ENCODE measurements at places on chromosomes 7 and 10.

- no peak for DNase-seq
Measured at GRCh38 chr10:52486840-52487611, 172.9 kb downstream of the DKK1 start.

DNA sequence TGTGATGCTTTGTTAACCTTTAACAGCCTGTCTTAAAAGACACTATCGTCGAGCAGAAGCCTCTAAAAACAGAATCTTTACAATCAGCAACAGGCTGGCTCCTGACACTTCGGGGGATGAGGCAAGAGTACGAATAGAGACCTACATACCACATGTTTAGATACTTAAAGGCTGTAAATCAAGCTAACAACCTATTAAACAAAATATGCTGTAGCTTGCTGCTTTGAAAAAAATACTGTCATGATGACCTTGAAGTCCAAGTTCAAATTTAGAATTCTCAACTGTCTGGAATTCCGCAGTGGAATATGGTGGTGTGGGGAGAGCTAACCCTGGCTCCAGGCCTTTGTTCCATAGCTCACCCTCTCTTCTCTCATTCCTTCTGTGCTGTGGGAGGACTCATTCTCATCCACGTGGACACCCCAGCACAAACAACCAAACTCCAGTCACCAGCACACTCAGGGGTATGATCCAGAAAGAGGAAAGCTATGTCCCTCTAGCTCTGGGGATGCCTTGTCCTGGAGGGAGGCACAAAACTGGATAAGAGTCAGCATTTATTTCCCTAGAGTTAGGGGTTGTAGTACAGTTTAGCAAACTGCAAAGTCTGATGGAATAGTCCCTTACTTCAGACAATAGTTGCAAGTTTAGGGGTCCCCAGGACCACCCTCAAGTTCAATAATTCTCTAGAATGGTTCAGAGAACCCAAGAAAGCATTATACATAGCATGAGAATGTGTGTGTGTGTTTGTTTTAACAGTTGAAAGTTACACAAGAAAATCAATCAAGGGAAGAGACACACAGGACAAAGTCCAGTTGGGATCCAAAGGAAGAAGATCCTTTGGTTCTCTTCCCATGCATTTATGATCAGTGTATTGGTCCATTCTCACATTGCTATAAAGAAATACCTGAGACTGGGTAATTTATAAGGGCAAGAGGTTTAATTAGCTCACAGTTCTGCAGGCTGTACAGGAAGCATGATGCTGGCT, 196.1 kb upstream of the SVIL start:
- no peak for DNase-seq

GRCh38 chr10:3363311-3364045, 190.9 kb upstream of the PITRM1 start:
- DNase-seq, result no peak

DNA sequence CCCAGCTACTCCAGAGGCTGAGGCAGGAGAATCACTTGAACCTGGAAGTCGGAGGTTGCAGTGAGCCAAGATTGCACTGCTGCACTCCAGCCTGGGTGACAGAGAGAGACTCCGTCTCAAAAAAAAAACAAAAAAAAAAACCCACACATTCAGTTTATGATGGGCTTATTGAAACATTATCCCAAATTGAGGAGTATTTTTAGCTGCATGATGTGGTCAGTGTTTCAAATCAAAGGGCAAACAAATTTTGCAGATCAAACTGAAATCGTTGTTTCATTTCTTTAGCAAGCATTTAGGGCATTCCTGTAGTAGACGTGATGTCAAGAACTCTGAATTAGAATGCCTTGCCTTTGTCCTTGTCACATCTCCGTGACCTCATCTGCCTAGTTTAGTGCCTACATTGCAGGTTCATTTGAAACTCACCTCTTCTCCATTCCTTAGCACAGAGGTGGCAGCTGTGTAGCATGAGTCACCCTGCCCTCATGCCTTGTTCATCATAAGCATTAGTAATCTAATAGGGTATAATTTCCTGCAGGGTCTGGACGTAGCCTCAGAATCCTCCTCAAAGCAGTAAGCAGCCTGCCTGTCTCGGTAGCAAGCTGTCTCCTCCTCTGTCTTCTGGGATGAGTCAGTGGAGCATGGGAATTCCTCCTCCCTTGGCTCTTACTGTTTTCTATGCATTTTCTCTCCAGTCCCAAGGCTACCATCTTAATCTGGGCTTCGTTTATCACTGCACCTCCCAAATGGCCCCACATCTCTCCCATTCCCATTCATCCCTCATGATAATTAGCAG, 73.8 kb downstream of the CUL1 start:
- DNase-seq, result no peak

- DNase-seq, result peak; percentile 28
Measured at GRCh38 chr7:86926732-86927131, 132.7 kb downstream of the ELAPOR2 start.

- DNase-seq, result peak; percentile 90
Measured at GRCh38 chr10:114634609-114634979, 23.5 kb downstream of the ABLIM1 start.

GRCh38 chr7:98315318-98315993, 34.0 kb downstream of the BRI3 start:
- DNase-seq, result no peak

GRCh38 chr10:75042292-75042974, 69.0 kb upstream of the SAMD8 start:
- DNase-seq, result no peak

DNA sequence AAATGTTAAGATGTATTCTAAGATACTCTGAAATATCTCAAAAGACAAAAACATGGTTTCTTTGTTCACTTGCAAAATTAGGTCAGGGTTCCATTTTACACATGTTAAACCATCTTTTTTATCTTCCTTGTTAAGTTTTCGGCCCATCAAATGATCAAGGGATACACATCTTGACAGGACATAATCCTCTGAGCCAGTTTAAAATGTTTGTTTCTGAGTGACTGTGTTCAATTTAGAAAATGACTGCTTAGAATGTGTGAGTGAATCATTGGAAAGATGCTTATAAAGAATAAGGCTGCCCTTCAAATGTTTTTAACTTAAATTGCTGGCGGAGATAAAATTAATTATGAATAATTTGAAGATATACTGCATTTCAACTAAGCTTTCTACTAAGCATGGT, 95.9 kb upstream of the SLC26A5 start:
- no peak for DNase-seq

GRCh38 chr7:108561047-108561619, 8.4 kb downstream of the THAP5 start:
- no peak for DNase-seq

DNA sequence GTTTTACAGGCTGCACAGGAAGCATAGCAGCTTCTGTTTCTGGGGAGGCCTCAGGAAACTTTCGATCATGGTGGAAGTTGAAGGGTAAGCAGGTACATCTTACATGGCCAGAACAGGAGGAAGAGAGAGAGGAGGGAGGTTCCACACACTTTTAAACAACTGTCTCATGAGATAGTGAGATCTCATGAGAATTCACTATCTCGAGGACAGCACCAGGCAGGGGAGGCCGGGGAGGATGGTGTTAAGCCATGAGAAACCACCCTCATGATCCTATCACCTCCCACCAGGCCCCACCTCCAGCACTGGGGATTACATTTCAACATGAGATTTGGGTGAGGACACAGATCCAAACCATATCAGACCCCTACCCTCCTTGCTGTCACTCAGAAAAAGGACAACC, 23.7 kb downstream of the ZNF503 start:
- DNase-seq, result no peak

DNA sequence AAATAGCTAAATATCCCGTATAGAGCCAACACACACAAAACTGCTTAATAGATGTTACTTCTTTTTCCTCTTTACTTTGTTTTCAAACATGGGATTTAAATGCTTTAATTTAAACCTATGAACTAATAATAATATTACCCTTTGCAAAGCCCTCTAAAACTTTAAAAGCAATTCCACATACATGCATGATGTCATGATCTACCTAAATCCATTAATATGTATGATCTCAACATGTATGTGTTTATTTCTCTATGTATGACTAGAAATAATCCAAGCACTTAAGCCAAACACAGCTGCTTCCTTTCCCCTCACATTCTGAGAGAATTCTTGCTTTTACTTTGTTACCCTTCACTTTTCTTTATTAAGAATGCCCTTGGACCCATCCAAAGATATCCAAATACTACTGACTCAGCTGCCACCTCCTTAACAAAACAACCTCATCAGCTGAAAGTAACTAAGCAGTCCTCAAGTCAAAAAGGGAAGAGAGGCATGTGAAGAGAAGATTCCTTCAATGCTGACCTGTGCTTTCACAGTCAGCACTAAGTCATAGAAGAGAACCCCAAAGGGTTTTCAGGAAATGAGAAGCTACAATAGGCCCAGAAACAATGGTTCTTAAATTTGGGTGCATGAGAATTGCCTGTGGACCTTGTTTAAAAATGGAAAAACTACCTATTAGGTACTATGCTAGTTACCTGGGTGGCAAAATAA, 266.4 kb upstream of the LRGUK start:
- DNase-seq, result no peak

GRCh38 chr7:122442929-122443328, 138.4 kb upstream of the FEZF1 start:
- no peak for DNase-seq

GRCh38 chr10:112139176-112139575, 44.4 kb downstream of the GPAM start:
- DNase-seq, result no peak

DNA sequence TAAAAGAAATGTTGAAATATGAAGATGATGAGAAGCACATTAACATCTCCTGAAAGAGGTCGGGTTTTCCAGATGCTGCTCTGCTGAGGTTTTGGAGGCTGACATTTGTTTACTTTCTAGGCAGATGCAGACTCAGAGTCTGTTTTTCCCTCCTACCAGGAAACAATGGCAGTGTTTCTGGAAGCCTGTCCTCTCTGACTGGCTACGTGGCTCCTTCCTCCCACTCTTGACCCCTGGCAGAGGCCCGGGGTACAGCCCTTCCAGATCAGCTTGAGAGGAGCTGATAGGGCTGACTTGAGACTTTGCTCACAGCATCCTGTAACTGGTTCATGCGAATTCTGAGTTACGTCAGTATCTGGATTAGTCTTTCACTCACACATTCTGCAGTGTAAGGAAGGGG, 41.1 kb upstream of the IL15RA start:
- DNase-seq, result no peak

DNA sequence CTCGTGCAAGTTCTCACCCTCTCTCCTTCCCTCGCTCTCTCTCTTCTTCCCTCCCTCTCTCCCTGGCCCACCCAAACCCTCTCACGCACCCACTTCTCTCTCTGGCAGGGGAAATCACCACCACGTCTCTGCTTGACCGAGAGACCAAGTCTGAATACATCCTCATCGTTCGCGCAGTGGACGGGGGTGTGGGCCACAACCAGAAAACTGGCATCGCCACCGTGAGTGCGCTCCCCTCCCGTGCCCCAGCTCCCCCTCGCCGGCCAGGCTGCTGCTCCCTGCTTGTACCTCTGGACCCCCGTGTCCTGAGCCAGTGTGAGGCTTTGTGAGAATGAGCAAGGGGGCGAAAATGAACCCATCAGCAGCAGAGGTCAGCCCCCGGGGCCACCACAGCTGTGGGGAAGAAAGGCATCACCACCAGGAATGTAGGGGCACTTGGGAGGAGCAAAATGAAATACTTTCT, 25.5 kb downstream of the C10orf105 start:
- DNase-seq, result no peak

DNA sequence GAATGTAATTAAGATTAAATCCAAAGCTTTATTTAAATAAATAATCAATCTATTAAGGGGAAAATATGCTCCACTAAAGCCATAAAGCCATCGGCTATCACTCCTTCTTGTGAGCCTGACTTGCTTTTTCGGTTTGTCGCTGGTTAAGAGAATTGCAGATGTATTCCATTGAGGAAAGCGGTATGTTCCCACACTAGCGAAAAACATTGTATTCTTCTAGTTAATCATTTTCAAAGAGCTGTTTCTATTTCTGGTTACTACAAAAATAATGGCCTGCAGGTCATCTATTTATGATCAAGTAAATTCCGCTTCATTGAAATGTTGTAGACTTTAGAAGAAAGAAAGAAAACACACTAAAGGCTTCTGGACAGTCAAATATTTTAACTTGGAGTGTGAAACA, 173.4 kb downstream of the CACNB2 start:
- no peak for DNase-seq

GRCh38 chr10:35216303-35216905, 89.8 kb downstream of the CREM start:
- peak; percentile 75 for DNase-seq

DNA sequence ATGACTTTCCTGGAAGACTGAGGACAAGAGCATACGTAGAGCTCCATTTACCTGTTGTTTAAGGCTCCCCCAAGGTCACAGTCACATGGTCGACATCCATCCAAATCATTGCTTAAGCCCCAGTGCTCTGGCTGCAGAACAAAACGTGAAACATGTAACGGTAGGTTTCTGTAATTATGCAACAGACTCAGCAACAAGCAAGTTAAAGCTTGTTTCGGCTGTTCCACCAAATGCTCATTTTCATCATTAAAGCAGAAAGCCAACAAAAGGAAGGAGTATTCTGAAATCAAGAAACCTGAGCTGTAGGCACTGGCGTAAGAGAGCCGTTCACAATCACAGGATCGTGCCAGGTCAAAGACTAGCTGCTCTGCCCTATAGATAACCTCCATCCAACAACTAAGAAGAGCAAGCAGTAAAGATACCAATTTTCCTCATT, 30.0 kb downstream of the LAMB1 start:
- DNase-seq, result no peak

- DNase-seq, result no peak
Measured at GRCh38 chr7:42161110-42161509, 75.9 kb downstream of the GLI3 start.

GRCh38 chr10:110870823-110871297, 868 bp upstream of the PDCD4 start:
- DNase-seq, result peak; percentile 68
